ENCODE measurements at places on chromosomes 7 and 10. TPM values are rescaled to one million over a fixed set of nuclear protein-coding genes. Genes with fewer than 3 reads are reported as not detected.

The FKBP6 gene
- not detected for total RNA-seq

The CNOT4 gene
- total RNA-seq, result 23.3 TPM

- DNase-seq, result no peak
These were observed 159.0 kb upstream of the NRP1 start for GRCh38 chr10:33493497-33493896.

DNA sequence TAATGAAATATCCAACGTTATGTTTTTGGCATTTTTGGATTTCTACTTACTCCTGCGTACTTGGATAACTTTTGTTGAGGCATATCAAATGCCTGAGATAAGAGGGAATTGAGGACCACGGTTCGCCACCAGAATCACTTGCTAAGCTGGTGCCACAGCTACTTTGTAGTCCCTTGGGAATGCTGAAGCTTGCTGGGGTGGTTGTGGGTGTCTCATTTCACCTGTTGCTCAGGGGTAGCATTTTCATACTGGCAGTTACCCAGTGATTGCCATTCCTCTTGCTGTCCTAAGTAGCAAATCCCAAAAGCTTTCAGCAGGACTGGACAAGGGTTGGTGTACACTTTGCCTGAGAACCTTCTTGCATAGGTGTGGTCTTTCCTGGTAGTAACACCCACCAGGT lies 75.2 kb downstream of the CREB5 start:
- DNase-seq, result no peak
